ENCODE measurements at places on chromosomes 4 and X. TPM values are rescaled to one million over a fixed set of nuclear protein-coding genes. Genes with fewer than 3 reads are reported as not detected.

The SPATA4 gene
- total RNA-seq: 0.93 TPM

The MAGEC2 gene
- not detected for total RNA-seq

DNA sequence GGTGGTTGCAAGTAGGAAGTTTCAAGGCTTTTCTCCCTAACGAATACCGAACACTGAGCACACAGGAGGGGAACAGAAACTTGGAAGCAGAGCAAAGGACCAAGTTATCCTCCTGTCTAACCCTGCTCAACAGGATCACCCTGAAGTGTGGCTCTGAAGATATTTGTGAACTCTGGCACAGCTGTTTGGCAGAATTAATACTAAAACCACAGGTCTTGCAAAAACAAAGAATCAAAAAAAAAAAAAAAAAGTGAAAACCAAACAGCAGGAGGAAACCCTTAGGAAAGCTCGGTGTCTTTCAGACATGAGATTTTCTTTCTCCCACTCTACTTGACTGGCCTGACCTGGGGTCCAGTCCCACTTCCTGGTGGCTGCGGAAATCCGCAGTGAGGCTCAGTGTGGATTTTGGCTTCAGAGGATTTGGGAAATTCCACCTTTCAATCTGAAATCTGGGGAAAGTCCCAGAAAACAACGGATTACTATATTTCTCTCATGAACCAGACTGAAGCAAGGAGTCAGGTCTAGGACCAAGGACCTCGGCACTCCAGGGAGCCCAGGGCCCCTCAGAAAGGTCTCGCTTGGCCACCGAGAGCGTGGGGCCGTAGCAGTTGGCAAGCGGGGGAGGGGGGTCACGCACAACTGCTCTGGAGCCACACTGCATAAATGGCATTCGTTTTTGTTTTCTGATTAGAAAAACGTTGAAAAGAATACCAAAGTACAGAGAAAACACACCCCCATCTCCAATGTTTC, 867 bp downstream of the TIFA start:
- peaks cover 8% of the 10 kb centered on the region for H3K36me3 ChIP-seq
- H3K27me3 ChIP-seq: no peaks in the 10 kb centered on the region
- H3K27ac ChIP-seq: peak overlapping the region; percentile 95
- DNase-seq: no peak

- no peaks in the 10 kb centered on the region for H3K4me1 ChIP-seq
- no peaks in the 10 kb centered on the region for H3K36me3 ChIP-seq
- no peak overlapping the region for H3K4me3 ChIP-seq
Measured at GRCh38 chr4:107317611-107318010, 281.5 kb upstream of the DKK2 start.

The HS6ST2 gene
- total RNA-seq: 23.6 TPM

GRCh38 chrX:12225107-12225506, 86.8 kb downstream of the FRMPD4 start:
- H3K4me3 ChIP-seq: no peak overlapping the region
- H3K4me1 ChIP-seq: peaks cover 5% of the 10 kb centered on the region
- no peaks in the 10 kb centered on the region for H3K27me3 ChIP-seq

DNA sequence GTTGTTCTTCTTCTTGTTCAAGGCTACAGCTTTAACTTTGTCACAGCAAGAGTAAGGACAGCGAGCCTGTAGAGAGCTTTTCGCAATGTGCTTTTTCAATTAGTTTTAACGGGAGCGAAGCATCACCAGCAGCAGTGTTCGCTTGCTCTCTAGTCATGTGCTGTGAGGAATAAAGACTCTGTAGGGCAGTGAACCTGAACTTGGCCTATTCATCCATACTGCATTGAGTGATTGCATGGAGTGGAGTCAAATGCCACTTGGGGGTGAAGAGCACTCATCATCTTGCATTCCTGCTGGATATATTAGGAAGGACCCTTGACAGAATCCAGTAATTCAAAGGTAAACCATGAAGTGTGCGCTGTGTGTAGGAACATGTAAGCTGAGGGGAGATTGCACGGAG, 240.0 kb downstream of the FRMPD4 start:
- no peak for DNase-seq
- H3K4me3 ChIP-seq: no peak overlapping the region
- peaks cover 6% of the 10 kb centered on the region for H3K27me3 ChIP-seq
- H3K27ac ChIP-seq: no peak overlapping the region
- no peaks in the 10 kb centered on the region for H3K4me1 ChIP-seq

DNA sequence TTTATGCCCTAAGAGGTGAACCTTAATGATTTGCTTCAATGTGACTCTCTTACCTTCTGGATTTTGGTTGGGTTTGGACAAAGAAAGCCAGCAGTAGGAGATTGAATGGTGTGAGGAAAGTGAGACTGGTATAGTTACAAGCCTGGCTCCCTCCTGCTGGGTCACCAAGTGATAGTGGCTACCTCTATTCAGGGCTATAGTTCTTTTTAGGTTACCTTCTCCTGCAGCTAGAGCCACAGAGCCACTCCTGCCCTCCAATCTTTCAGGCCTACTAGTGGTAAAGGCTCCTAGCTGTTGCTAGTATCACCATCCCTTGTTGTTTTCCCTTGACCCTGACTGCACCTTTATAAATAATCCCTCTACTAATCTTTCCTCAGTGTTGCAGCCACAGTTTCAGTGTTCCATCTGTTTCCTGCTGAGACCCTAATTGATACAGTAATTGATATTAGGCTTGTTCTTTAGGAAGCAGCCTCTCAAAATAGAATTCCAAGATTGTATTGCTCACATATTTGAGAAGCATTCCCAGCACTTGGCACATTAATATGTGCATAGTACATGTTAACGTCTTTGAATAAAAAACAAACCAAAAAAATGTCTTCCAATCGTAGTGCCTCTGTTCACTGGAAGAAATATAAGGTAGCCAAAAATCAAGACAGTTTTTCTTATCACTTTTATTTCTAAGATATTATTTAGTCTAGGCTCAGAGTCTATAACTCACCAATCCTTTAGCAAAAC, 82.3 kb downstream of the SRPX start:
- H3K27me3 ChIP-seq: no peaks in the 10 kb centered on the region
- H3K36me3 ChIP-seq: no peaks in the 10 kb centered on the region
- H3K4me3 ChIP-seq: no peak overlapping the region

DNA sequence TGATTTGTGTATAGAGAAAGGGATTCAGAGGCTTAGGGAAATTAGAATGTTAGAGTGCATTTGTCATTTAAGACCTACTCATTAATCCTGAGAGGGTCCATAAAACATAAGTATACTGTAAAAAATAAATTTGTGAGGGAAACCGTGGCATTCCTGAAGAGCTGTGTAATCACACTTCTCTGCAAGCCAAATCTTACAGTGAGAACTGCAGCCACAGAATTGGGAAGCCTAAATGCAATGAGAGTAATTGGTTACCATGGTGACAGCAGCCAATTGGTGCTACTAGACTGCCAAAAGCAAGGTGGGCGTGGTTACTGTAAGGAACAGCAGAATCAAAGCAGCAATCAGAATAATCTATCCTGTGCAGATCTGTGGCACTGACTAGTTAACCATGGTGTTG, 345.2 kb upstream of the GRID2 start:
- H3K4me1 ChIP-seq: no peaks in the 10 kb centered on the region
- H3K4me3 ChIP-seq: no peak overlapping the region
- H3K36me3 ChIP-seq: no peaks in the 10 kb centered on the region

DNA sequence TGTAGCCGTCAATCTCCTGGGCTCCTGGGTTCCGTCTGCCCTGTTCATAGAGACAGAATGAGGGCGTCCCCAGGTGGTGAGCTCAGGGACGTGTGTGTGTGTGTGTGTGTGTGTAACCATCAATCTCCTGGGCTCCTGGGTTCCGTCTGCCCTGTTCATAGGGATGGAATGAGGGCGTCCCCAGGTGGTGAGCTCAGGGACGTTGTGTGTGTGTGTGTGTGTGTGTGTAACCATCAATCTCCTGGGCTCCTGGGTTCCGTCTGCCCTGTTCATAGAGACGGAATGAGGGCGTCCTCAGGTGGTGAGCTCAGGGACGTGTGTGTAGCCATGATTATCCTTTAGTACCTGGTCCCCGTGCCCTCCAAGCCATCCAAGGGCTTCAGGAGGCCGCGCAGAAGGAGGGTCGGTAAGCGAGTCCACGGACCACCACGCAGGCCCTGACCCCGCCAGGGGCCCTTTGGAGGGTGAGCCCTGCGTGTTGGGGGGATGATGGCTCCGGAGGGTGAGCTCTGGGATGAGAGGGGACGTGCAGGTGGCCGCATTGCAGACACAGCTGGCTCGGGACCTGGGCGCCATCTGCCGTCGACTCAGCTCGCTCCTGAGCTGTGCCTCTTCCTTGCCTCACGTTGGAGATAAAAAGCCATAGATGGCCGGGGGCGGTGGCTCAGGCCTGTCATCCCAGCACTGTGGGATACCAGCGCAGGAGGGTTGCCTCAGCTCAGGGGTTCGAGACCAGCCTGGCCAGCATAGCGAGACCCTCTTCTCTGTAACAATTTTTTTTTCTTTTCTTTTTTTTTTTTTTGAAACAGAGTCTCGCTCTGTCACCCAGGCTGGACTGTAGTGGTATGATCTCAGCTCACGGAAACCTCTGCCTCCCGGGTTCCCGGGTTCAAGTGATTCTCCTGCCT, 5.4 kb upstream of the GTPBP6 start:
- peak overlapping the region; percentile 85 for H3K27ac ChIP-seq
- H3K4me3 ChIP-seq: no peak overlapping the region
- H3K27me3 ChIP-seq: no peaks in the 10 kb centered on the region
- no peak for DNase-seq

DNA sequence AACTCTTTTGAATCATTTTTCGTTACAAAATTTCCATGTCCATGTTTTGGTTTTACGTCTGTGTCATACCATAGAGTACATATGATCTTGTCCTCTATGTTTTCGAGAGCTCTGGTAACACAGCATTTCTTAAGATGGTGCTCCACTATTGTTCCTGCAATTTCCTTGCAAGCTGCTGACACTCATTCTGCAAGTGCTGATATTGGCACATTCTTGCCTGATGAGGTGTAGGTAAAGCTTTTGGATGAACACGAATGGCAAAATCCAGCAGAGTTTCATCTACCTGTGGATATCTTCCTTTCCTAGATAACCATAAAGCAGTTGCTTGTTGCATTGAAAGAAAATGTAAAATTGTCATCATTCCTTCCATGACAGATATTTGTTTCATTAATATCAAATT, 41.3 kb downstream of the MAGEB17 start:
- no peaks in the 10 kb centered on the region for H3K27me3 ChIP-seq
- no peak overlapping the region for H3K4me3 ChIP-seq
- no peak for DNase-seq
- H3K27ac ChIP-seq: no peak overlapping the region
- H3K36me3 ChIP-seq: no peaks in the 10 kb centered on the region

DNA sequence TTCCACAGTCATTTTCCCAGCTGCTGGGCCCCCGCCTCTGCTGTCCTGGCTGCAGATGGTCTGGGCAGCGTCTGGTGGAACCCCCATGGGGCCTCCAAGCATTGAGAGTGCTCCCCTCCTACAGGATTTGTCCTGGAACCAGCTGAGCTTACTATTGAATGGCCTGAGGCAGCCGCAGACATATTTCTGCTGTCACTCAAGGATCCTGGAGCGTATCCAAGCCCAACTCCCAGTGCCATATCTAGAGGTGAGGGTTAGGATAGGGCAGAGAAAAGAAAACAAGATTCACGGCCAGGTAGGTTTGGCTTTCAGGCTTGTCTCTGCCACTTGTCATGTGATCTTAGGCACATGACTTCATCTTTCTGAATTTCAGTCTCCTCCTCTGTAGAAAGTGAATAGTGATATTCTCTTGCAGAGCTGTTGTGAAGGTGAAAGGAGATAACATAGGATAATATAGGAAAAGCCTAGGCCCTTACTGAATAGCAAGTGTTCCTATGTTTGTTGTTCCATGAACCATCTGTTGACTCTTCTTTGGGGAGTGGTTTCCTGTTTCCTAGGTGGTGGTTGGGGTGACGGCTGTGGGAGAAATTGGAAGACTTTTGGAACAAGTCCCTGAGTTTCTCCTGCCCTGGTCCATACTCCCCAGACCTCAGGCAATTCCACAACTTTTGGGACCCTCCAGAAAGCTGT, 52.3 kb downstream of the SEPSECS start:
- H3K4me3 ChIP-seq: no peak overlapping the region
- no peaks in the 10 kb centered on the region for H3K36me3 ChIP-seq
- no peaks in the 10 kb centered on the region for H3K4me1 ChIP-seq
- no peak overlapping the region for H3K27ac ChIP-seq
- peaks cover 8% of the 10 kb centered on the region for H3K27me3 ChIP-seq
- DNase-seq: no peak

The TCEAL2 gene
- total RNA-seq: 7.2 TPM

The ADGRG4 gene
- total RNA-seq: 3.9 TPM

The PRKX gene
- 54.0 TPM for total RNA-seq

The EVC gene
- 30.2 TPM for total RNA-seq

- no peak overlapping the region for H3K27ac ChIP-seq
- DNase-seq: no peak
- peaks cover 21% of the 10 kb centered on the region for H3K4me1 ChIP-seq
- no peaks in the 10 kb centered on the region for H3K36me3 ChIP-seq
- peak overlapping the region; percentile 29 for H3K4me3 ChIP-seq
Measured at GRCh38 chr4:53908661-53909078, 155.7 kb downstream of the CHIC2 start.

DNA sequence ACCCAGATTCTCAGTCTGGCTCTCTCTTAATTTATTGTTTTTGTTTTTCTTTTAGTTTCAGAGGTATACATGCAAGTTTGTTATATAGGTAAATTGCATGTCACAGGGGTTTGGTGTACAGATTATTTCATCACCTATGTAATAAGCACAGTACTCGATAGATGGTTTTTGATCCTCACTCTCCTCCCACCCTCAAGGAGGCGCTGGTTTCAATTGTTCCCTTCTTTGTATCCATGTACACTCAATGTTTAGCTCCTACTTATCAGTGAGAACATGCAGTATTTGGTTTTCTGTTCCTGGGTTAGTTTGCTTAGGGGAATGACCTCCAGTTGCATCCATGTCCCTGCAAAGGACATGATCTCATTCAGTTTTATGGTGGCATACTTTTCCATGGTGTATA, 198.4 kb downstream of the STK32B start:
- H3K4me1 ChIP-seq: no peaks in the 10 kb centered on the region
- H3K36me3 ChIP-seq: no peaks in the 10 kb centered on the region
- DNase-seq: no peak
- peaks cover 5% of the 10 kb centered on the region for H3K27me3 ChIP-seq
- no peak overlapping the region for H3K4me3 ChIP-seq

The ZMAT1 gene
- 12.7 TPM for total RNA-seq

GRCh38 chr4:10079912-10080588, 36.5 kb downstream of the WDR1 start:
- H3K4me1 ChIP-seq: no peaks in the 10 kb centered on the region
- H3K36me3 ChIP-seq: peaks cover 13% of the 10 kb centered on the region
- H3K4me3 ChIP-seq: no peak overlapping the region
- peak overlapping the region; percentile 6 for H3K27ac ChIP-seq
- no peak for DNase-seq
- H3K27me3 ChIP-seq: no peaks in the 10 kb centered on the region

The PAGE1 gene
- not detected for total RNA-seq

DNA sequence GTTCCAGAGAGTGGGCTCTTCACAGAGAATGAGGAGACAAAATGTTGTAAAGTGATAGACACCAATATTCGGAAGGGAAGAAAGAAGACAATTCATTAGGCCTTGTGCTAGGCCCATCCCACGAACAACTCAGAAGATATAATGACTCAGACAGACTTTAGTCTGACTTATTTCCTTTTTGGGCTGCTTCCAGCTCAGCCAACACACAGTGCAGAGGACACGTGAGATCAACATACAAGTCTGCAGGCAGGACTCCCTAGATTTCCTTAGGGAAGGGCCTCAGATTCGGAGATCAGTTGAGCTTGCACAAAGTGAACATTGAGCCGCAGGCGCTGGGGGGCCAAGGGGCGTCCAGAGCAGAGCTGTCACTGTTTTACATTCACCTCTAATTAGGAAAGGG, 290.7 kb upstream of the TENM3 start:
- no peak overlapping the region for H3K4me3 ChIP-seq
- H3K36me3 ChIP-seq: no peaks in the 10 kb centered on the region
- no peaks in the 10 kb centered on the region for H3K27me3 ChIP-seq
- no peaks in the 10 kb centered on the region for H3K4me1 ChIP-seq
- H3K27ac ChIP-seq: no peak overlapping the region
- no peak for DNase-seq
